ENCODE measurements at places on chromosomes 1 and 21. TPM values are rescaled to one million over a fixed set of nuclear protein-coding genes. Genes with fewer than 3 reads are reported as not detected.
A peak's percentile ranks its signal among the peaks of the same experiment; 100 is the strongest.

Gene CDC20
- 14.5 TPM for total RNA-seq

Gene NEK7
- 62.7 TPM for total RNA-seq

Gene KRTAP21-2
- total RNA-seq, result not detected

Gene SPRR4
- total RNA-seq, result not detected

Gene PLCH2
- total RNA-seq, result 3.2 TPM

Gene PDZK1IP1
- not detected for total RNA-seq

Gene TGFBR3
- 1.4 TPM for total RNA-seq

Gene RBP7
- not detected for total RNA-seq

DNA sequence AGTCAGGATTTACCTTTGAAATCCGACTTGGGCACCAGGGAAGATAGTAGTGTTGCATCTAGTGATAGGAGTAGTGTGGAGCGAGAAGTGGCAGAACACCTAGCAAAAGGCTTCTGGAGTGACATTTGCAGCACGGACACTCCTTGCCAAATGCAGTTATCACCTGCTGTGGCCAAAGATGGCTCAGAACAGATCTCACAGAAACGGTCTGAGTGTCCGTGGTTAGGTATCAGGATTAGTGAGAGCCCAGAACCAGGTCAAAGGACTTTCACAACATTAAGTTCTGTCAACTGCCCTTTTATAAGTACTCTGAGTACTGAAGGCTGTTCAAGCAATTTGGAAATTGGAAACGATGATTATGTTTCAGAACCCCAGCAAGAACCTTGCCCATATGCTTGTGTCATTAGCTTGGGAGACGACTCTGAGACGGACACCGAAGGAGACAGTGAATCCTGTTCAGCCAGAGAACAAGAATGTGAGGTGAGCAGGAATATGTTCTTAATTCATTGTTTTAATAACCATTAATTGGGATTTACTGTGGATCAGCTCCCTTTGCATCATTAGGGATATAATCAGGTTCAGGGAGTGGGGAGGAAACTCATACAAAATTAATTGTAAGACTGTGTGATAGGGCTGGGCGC, 28.3 kb downstream of the BACH1 start:
- no peak for DNase-seq
- H3K27me3 ChIP-seq, result no peaks in the 10 kb centered on the region
- peaks cover 34% of the 10 kb centered on the region for H3K4me1 ChIP-seq
- peaks cover 30% of the 10 kb centered on the region for H3K36me3 ChIP-seq
- H3K27ac ChIP-seq, result no peak overlapping the region

- H3K36me3 ChIP-seq, result no peaks in the 10 kb centered on the region
- H3K4me3 ChIP-seq, result no peak overlapping the region
These were observed 361.1 kb downstream of the TGFB2 start for GRCh38 chr1:218705911-218706893.

- H3K27me3 ChIP-seq, result no peaks in the 10 kb centered on the region
- H3K36me3 ChIP-seq, result peaks cover 28% of the 10 kb centered on the region
- H3K27ac ChIP-seq, result no peak overlapping the region
- H3K4me3 ChIP-seq, result no peak overlapping the region
These were observed 67.2 kb downstream of the SWT1 start for GRCh38 chr1:185224132-185224531.

GRCh38 chr1:167593860-167594259, 36.2 kb upstream of the RCSD1 start:
- H3K4me3 ChIP-seq, result no peak overlapping the region
- no peak for DNase-seq
- H3K27me3 ChIP-seq, result peaks cover 3% of the 10 kb centered on the region

DNA sequence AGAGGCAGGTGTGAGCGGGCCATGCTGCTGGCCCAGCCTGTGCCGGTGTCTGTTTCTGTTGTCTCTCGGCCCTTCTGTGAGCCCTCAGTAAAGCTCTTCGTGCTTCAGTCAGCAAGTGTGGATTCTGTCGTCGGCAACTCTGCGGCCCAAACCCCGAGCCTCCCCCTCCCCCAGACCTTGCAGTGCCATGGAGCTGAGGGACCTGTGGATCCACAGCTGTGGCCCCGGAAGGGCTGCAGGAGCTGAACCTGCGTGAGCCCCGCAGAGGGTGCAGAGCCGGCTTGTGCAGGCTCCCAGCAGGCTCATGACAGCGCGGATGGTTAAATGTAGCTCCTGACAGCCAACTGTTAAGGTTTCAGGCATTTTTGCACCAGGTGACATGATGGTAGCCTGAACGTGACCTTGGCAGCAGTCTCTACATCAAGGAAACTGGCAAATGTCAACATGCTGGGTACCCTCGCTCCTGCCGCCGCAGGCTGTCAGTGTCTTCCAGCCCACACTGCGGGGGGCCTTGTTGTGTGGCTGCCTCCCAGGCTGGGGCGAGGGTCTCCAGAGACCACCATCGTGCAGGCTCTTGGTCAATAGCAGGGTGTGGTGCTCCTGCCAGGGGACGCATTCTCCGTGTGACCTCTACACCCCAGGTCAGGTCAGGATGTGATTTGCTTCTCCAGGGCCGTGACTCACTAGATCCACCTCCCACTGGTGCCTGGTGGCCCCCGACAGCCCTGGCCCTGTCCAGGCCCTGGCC, 7.0 kb downstream of the LRRC3 start:
- H3K27ac ChIP-seq, result no peak overlapping the region
- DNase-seq, result no peak
- no peaks in the 10 kb centered on the region for H3K4me1 ChIP-seq
- H3K4me3 ChIP-seq, result no peak overlapping the region
- peaks cover 5% of the 10 kb centered on the region for H3K36me3 ChIP-seq
- H3K27me3 ChIP-seq, result no peaks in the 10 kb centered on the region

- no peaks in the 10 kb centered on the region for H3K36me3 ChIP-seq
- no peaks in the 10 kb centered on the region for H3K4me1 ChIP-seq
- no peaks in the 10 kb centered on the region for H3K27me3 ChIP-seq
- no peak overlapping the region for H3K4me3 ChIP-seq
- H3K27ac ChIP-seq, result no peak overlapping the region
These were observed 341.7 kb downstream of the PCP4 start for GRCh38 chr21:40208948-40209345.

DNA sequence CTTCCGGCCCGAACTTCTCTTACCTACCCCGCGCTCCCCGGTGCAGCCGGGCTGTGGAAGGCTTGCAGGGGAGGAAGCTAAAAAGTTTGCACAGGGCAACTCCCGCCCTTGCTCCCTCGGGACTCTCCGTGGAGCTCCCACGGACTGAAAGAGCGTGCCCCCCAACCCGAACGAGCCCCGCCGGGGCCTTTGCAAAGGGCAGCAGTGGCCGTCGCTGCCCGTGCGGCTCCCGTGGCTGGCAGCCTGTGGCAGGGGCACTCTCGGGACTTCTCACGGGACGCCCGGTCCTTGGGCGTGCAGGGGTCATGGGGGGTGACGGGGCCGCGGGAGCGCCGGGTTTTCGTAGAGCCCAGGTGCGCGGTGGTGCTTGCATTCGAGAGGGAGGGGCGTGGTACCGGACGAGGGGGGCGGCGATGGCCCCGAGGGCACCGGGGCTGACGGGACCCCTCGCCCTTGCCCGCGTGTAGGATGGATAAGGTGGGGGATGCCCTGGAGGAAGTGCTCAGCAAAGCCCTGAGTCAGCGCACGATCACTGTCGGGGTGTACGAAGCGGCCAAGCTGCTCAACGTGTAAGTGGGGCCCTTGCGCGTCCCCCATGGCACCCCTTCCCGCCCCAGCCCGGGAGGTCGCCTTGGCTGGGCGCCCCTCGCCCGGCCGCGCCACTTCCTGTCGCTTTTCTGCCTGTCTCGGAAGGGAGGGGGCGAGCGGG, 711 bp downstream of the GADD45A start:
- H3K4me3 ChIP-seq, result peak overlapping the region; percentile 92
- H3K27ac ChIP-seq, result peak overlapping the region; percentile 99
- no peaks in the 10 kb centered on the region for H3K27me3 ChIP-seq
- DNase-seq, result no peak
- peaks cover 49% of the 10 kb centered on the region for H3K4me1 ChIP-seq

DNA sequence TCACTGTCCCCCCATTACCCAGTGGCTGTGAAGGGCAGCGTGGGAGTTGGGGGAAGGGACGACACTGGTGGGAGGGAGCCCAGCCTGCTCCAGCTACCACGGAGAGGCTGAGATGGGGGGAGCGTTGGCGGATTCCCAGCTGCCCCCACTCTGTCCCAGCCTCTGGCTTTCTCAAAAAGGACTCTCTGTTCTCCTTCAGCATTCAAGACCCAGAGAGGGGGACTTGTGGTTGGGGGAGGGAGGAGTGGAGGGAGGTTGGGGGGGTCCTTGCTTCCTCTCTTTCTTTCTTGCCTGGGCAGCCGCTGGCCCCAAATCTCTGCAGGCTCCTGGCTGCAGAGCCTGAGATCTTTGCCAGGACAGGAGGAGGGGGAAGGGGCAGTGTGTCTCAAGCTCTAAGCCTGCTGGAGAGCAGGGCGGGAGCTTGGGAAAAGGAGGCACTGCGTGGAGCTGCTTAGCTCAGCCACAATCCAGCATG, 2.2 kb downstream of the ATP1A2 start:
- peak; percentile 48 for DNase-seq
- H3K27ac ChIP-seq, result no peak overlapping the region
- H3K36me3 ChIP-seq, result no peaks in the 10 kb centered on the region
- peaks cover 16% of the 10 kb centered on the region for H3K27me3 ChIP-seq
- H3K4me3 ChIP-seq, result peak overlapping the region; percentile 2

DNA sequence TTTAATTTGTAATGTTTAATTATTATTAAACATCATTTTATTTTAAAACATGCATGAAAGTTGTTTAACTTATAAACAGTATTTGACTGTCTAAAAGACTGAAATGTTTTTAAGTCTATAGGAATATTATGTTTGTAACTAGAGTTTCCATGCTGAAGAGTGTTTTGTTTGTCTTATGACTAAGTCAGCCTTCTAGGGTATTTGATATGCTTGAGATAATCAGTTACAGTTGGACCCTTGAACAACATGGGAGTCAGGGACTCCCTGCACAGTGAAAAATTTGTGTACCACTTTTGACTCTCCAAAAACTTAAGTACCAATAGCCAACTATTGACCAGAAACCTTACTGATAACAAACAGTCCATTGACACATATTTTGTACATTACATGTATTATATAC, 45.5 kb upstream of the KANK4 start:
- H3K4me3 ChIP-seq, result no peak overlapping the region
- H3K4me1 ChIP-seq, result peaks cover 3% of the 10 kb centered on the region
- H3K27me3 ChIP-seq, result peaks cover 10% of the 10 kb centered on the region
- no peak overlapping the region for H3K27ac ChIP-seq
- no peak for DNase-seq

- peaks cover 34% of the 10 kb centered on the region for H3K4me1 ChIP-seq
- peak overlapping the region; percentile 13 for H3K27ac ChIP-seq
- no peak for DNase-seq
- no peak overlapping the region for H3K4me3 ChIP-seq
- peaks cover 32% of the 10 kb centered on the region for H3K36me3 ChIP-seq
- H3K27me3 ChIP-seq, result no peaks in the 10 kb centered on the region
These were observed 91.1 kb downstream of the NIBAN1 start for GRCh38 chr1:184882957-184883815.

- DNase-seq, result no peak
- H3K27ac ChIP-seq, result no peak overlapping the region
- H3K4me1 ChIP-seq, result peaks cover 6% of the 10 kb centered on the region
- H3K36me3 ChIP-seq, result no peaks in the 10 kb centered on the region
- H3K4me3 ChIP-seq, result no peak overlapping the region
These were observed 90.0 kb downstream of the GLUL start for GRCh38 chr1:182301467-182302198.

- H3K27ac ChIP-seq, result no peak overlapping the region
- no peak for DNase-seq
- peaks cover 79% of the 10 kb centered on the region for H3K27me3 ChIP-seq
- no peak overlapping the region for H3K4me3 ChIP-seq
- no peaks in the 10 kb centered on the region for H3K36me3 ChIP-seq
- H3K4me1 ChIP-seq, result no peaks in the 10 kb centered on the region
These were observed 46.7 kb downstream of the OLIG1 start for GRCh38 chr21:33116676-33117075.

DNA sequence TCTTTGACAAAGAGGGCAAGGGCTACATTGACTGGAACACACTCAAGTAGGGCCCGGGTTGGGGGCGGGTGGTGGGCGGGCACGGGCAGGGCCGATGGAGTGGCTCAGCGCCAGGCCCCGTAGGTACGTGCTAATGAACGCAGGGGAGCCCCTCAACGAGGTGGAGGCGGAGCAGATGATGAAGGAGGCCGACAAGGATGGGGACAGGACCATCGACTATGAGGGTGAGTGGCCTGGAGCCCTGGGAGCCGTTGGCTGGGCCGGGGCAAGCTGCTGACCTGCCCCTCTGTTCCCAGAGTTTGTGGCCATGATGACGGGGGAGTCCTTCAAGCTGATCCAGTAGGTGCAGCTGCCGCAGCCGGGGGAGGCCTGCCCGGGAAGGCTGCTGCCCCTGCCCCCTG, 1.8 kb downstream of the CALML6 start:
- no peaks in the 10 kb centered on the region for H3K27me3 ChIP-seq
- no peak overlapping the region for H3K4me3 ChIP-seq
- H3K4me1 ChIP-seq, result peaks cover 3% of the 10 kb centered on the region

DNA sequence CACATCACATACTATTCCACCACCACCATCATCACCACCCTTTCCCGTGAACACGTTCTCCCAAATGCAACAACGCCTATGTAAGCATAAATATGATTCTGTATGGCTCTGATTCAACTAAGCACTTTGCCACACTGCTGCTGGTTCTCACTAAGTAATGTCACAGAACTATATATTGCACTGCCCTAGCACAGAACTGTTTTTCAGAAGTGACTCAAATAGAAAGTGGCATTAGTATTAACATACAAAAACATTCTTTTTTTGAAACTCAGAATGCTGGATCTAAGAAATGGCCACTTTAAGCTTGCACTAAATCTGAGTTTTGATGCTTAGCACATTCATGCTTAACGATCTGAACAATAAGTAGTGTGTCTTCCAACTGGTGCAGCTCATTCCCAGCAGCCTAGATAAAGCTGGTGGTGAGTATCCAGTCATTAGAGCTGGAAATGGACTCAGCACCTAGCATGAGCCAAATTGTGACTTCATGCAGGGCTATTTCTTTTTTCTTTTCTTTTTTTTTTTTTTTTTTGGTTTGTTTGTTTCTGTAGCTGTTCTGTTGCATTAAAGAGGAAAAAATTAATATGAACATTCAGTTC, 46.2 kb upstream of the ZC3H11B start:
- peaks cover 42% of the 10 kb centered on the region for H3K4me1 ChIP-seq
- H3K27me3 ChIP-seq, result no peaks in the 10 kb centered on the region
- no peak for DNase-seq

DNA sequence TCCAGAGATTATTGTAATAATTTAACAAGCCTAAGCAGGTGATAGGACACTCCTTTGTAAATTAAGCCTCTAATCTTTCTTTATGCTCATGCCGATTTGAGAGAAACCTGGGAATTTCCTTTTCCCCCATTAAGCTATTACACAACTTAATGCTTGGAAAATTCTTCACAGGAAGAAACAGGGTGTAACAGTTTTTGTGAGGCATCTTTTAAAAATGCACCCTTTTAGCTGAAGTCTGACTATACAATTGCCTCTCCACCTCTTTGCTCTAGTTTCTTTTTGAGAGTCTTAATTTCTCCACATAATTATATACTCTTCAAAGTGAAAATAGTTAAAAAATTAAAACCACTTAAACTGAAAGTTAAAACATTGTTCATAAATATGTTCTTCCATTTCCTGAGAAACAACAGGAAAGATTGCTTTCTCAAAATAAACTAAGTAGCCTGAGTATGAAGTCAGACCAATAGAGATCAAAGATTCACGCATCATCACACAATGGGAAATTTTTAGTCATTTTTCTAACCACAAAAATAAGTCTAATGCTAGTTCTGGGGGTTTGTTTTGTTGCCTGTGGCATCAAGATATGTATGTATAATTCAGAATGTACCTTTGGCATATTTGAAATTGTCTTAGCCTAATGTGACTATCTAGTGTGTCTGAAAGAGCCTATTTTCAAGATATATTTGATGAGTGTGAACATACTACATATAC, 34.7 kb downstream of the LRRC8D start:
- H3K27ac ChIP-seq, result peak overlapping the region; percentile 53
- DNase-seq, result no peak

- H3K4me1 ChIP-seq, result peaks cover 11% of the 10 kb centered on the region
- DNase-seq, result no peak
- no peak overlapping the region for H3K27ac ChIP-seq
These were observed 85.5 kb downstream of the KCND3 start for GRCh38 chr1:111903871-111904449.

Data from chondrocyte (in vitro differentiated cells).